ENCODE measurements at places on chromosomes 5 and 9. TPM values are rescaled to one million over a fixed set of nuclear protein-coding genes. Genes with fewer than 3 reads are reported as not detected.
A peak's percentile ranks its signal among the peaks of the same experiment; 100 is the strongest.

FOXD4L4 gene
- 0.07 TPM for total RNA-seq

ERGIC1 gene
- 40.3 TPM for total RNA-seq

ANKRD18B gene
- total RNA-seq, result 1.5 TPM

ARL14EPL gene
- not detected for total RNA-seq

PCDHA4 gene
- not detected for total RNA-seq

IARS1 gene
- total RNA-seq, result 261 TPM

SPINK4 gene
- not detected for total RNA-seq

INSL4 gene
- total RNA-seq, result not detected

TAF11L5 gene
- total RNA-seq, result not detected

NR6A1 gene
- total RNA-seq, result 1.1 TPM

DNA sequence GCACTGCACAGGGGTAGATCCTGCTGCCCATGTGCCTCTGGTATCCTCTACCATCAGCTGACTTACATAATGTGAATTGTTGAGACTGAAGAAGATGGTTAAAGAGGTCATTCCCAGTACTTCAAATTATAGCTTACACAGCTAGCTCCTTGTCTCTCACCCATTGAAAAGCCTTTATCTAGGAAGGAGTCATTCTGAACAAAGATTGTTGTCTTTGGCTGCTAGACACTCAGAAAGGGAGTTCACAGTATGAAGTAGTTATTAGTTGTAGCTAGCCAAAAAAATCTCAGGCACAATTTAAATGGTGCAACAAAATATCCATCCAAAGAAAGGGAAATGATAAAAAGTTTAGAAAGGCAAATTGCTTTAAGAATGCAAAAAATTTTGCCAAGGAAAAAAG lies 102.0 kb upstream of the NREP start:
- H3K4me3 ChIP-seq, result no peak overlapping the region
- H3K27me3 ChIP-seq, result peaks cover 5% of the 10 kb centered on the region
- no peak overlapping the region for H3K27ac ChIP-seq

GRCh38 chr5:1067141-1068121 lies 44.4 kb downstream of the SLC12A7 start:
- no peaks in the 10 kb centered on the region for H3K4me1 ChIP-seq
- H3K4me3 ChIP-seq, result no peak overlapping the region
- DNase-seq, result no peak

GRCh38 chr5:66551338-66551737 lies 44.9 kb upstream of the MAST4 start:
- DNase-seq, result no peak
- H3K4me1 ChIP-seq, result peaks cover 24% of the 10 kb centered on the region
- no peak overlapping the region for H3K4me3 ChIP-seq
- H3K27ac ChIP-seq, result no peak overlapping the region
- H3K36me3 ChIP-seq, result no peaks in the 10 kb centered on the region

GRCh38 chr9:99354104-99354503 lies 132.0 kb downstream of the SEC61B start:
- no peak for DNase-seq
- H3K36me3 ChIP-seq, result no peaks in the 10 kb centered on the region
- H3K27me3 ChIP-seq, result peaks cover 4% of the 10 kb centered on the region
- H3K27ac ChIP-seq, result no peak overlapping the region
- H3K4me3 ChIP-seq, result no peak overlapping the region

- H3K27me3 ChIP-seq, result no peaks in the 10 kb centered on the region
- peaks cover 16% of the 10 kb centered on the region for H3K4me1 ChIP-seq
- H3K36me3 ChIP-seq, result peaks cover 2% of the 10 kb centered on the region
- DNase-seq, result no peak
- peak overlapping the region; percentile 26 for H3K27ac ChIP-seq
- no peak overlapping the region for H3K4me3 ChIP-seq
Observed at GRCh38 chr5:157870837-157871834, 12.2 kb upstream of the CLINT1 start.

GRCh38 chr5:10360686-10361085 lies 7.2 kb downstream of the MARCHF6 start:
- peaks cover 71% of the 10 kb centered on the region for H3K4me1 ChIP-seq
- H3K36me3 ChIP-seq, result peaks cover 14% of the 10 kb centered on the region
- no peak for DNase-seq
- H3K27me3 ChIP-seq, result no peaks in the 10 kb centered on the region
- no peak overlapping the region for H3K27ac ChIP-seq

GRCh38 chr5:147332658-147333057 lies 97.8 kb downstream of the STK32A start:
- no peak for DNase-seq
- H3K36me3 ChIP-seq, result no peaks in the 10 kb centered on the region
- H3K4me3 ChIP-seq, result no peak overlapping the region
- peaks cover 4% of the 10 kb centered on the region for H3K27me3 ChIP-seq

GRCh38 chr5:124365361-124365801 lies 381.1 kb downstream of the ZNF608 start:
- DNase-seq, result no peak
- no peaks in the 10 kb centered on the region for H3K36me3 ChIP-seq
- no peaks in the 10 kb centered on the region for H3K4me1 ChIP-seq
- H3K4me3 ChIP-seq, result no peak overlapping the region

- no peak for DNase-seq
- H3K36me3 ChIP-seq, result no peaks in the 10 kb centered on the region
- H3K4me1 ChIP-seq, result no peaks in the 10 kb centered on the region
- H3K27me3 ChIP-seq, result peaks cover 4% of the 10 kb centered on the region
- H3K4me3 ChIP-seq, result no peak overlapping the region
Observed at GRCh38 chr5:135141303-135142268, 107.6 kb upstream of the PITX1 start.

GRCh38 chr9:122821278-122821943 lies 7.0 kb downstream of the PDCL start:
- H3K4me1 ChIP-seq, result peaks cover 48% of the 10 kb centered on the region
- H3K27me3 ChIP-seq, result no peaks in the 10 kb centered on the region
- H3K4me3 ChIP-seq, result no peak overlapping the region
- no peak for DNase-seq

- no peak overlapping the region for H3K27ac ChIP-seq
- no peak for DNase-seq
- no peak overlapping the region for H3K4me3 ChIP-seq
- H3K4me1 ChIP-seq, result peaks cover 18% of the 10 kb centered on the region
Observed at GRCh38 chr9:136239135-136239982, 6.3 kb downstream of the QSOX2 start.

GRCh38 chr9:69485466-69485865 lies 160.5 kb downstream of the ENTREP1 start:
- no peak overlapping the region for H3K27ac ChIP-seq
- H3K27me3 ChIP-seq, result no peaks in the 10 kb centered on the region
- DNase-seq, result no peak
- H3K4me3 ChIP-seq, result no peak overlapping the region
- no peaks in the 10 kb centered on the region for H3K4me1 ChIP-seq
- H3K36me3 ChIP-seq, result no peaks in the 10 kb centered on the region

- no peak for DNase-seq
- no peak overlapping the region for H3K27ac ChIP-seq
- no peak overlapping the region for H3K4me3 ChIP-seq
Observed at GRCh38 chr5:929596-929995, 36.9 kb downstream of the TRIP13 start.

DNA sequence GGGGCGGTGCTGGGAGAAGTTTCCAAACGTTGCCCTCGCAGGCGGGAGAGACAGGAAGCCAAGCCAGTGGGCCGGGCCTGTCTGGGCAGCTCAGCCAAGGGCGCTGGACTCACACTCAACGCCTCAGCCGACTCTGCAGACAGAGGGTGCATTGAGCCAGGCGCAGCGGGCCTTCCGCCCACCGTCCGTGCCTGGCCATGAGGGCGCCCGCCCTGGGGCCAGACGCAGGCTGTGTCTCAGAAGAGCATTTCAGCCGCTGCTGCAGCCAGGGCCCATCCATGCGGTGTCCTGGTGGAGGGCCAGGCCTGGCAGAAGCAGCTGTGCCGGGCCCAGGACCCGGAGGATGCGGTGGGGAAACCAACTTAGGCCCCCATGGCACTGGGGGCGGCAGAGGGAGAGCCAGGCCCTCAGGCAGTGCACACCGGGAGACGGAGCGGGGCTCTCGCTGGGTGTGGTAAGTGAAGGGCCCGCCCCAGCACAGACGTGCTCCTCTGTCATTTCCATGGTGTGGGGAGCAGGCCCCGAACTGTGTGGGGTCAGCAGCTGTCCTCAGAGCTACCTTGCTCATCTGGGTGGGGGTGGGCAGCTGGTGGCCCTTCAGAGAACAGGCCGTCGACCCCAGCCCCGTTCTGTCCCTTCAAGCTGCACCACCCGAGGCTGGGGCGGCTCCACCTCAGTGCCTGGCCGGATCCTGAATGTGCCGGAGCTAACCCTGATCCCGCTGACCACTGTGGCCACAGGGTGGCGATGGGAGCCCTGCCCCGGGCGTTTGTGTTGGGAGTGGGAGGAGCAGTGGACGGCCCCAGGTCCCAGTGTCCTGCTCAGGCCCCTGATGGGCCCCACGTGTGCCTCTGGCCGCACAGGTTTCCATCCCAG lies 18.0 kb downstream of the DNLZ start:
- no peaks in the 10 kb centered on the region for H3K36me3 ChIP-seq
- H3K4me1 ChIP-seq, result no peaks in the 10 kb centered on the region
- no peaks in the 10 kb centered on the region for H3K27me3 ChIP-seq
- no peak for DNase-seq
- H3K27ac ChIP-seq, result no peak overlapping the region

DNA sequence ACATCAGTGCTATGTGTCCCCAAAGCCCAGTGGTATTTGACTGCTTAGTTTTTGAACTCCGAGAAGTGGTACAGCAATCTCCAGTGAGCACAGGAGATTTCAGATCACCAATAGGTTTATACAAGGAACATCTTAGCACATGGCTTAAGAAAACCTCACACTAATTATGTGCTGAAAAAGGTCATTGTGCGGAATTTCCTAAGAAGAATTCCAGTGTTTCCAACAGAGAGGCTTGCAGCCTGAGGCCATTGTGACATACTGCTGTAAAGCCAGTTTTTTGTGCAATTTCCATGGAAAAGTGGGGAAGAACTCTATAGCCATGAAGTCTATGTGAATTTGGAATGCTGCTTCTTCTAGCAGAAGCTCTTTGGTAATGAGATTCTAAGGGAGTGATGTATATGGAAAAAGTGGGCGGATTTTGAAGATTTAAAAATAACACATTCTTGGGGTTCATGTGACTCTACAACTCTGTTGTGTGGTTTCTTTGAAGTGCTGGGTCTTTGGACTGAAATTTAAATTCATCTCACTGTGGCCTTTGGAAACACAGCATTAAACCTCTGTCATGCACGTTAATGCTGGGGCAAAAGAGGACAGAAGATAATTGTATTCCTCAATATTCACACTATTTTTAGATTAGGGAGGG lies 110.5 kb upstream of the CD180 start:
- peaks cover 26% of the 10 kb centered on the region for H3K4me1 ChIP-seq
- DNase-seq, result no peak
- no peak overlapping the region for H3K27ac ChIP-seq
- no peaks in the 10 kb centered on the region for H3K36me3 ChIP-seq
- H3K4me3 ChIP-seq, result no peak overlapping the region

- no peak overlapping the region for H3K27ac ChIP-seq
- no peaks in the 10 kb centered on the region for H3K4me1 ChIP-seq
- DNase-seq, result no peak
- H3K4me3 ChIP-seq, result no peak overlapping the region
Observed at GRCh38 chr5:173625673-173626504, 9.4 kb upstream of the BOD1 start.

DNA sequence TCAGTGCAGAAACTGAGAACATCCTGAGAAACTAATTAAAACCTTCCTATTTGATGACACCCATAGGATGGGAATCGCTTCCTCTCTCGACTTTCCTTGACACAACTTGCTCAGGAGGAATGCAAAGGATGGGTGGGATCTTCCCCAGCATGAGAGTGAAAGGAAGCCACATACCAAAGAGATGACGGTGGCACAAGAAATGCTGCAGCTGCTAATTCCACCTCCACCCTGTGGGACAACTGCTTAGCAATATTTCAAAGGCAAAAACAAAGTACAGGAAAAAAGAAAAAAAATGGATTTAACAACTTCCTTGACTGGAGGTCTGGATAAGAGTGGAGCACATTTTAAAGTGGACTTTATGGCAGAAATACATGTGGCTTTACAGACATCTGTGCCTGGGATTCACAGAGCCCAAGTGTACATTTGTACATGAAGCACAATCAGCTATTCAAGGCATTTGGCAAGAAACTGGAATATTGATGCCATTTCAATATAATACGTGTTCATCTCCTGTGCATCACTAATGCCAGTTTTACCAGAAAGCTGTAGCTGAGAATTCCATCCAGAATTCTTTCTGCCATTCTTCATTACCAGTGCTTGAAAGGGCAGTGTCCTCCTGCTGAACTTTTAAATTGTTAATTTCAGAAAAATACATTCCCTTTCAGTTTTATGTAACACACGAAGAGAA lies 359.2 kb upstream of the ACTBL2 start:
- H3K36me3 ChIP-seq, result no peaks in the 10 kb centered on the region
- H3K27ac ChIP-seq, result no peak overlapping the region
- no peak for DNase-seq
- H3K27me3 ChIP-seq, result peaks cover 10% of the 10 kb centered on the region
- H3K4me3 ChIP-seq, result no peak overlapping the region

- H3K27me3 ChIP-seq, result peaks cover 7% of the 10 kb centered on the region
- no peak overlapping the region for H3K4me3 ChIP-seq
- H3K27ac ChIP-seq, result no peak overlapping the region
- H3K4me1 ChIP-seq, result no peaks in the 10 kb centered on the region
Observed at GRCh38 chr5:88727705-88728313, 155.2 kb downstream of the MEF2C start.

DNA sequence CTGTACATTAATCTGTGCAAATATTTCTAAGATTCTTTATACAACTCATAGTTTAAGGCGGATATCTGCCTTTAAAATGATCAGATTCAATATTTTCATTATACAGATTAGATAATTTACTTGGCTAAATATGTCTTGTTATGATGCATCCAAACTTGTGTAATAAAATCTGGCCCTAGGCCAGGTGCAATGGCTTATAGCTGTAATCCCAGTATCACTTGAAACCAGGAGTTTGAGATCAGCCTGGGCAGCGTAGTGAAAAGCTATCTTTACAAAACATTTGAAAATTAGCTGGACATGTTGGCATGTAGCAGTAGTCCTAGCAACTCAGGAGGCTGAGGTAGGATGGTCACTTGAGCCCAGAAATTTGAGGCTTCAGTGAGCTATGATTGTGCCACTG lies 2002.2 kb upstream of the ACO1 start:
- H3K4me3 ChIP-seq, result no peak overlapping the region
- H3K36me3 ChIP-seq, result no peaks in the 10 kb centered on the region
- no peaks in the 10 kb centered on the region for H3K27me3 ChIP-seq
- no peaks in the 10 kb centered on the region for H3K4me1 ChIP-seq

DNA sequence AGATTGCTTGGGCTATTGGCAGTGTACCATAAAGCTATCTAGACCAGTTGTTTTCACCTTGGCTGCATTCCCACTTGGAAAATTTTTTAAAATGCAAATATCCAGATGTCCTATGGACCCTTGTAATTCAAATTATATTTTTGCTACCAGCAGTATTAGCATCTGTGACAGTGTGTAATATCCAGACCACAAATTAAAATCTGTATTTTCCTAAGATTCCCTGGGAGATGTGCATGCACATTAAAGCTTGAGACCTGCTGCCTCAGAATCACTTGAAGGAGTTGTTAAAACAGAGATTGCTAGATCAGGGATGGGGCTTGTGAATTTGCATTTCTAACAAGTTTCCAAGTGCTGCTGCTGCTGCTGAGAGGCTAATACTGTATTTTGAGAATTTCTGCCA lies 381.2 kb upstream of the PDE4D start:
- no peaks in the 10 kb centered on the region for H3K27me3 ChIP-seq
- no peak overlapping the region for H3K27ac ChIP-seq
- no peaks in the 10 kb centered on the region for H3K4me1 ChIP-seq
- no peak for DNase-seq
